Nephron progenitor cell (in vitro differentiated cells): ENCODE measurements at places on chromosomes 3 and 15.
A peak's percentile ranks its signal among the peaks of the same experiment; 100 is the strongest.

- H3K36me3 ChIP-seq: peaks cover 8% of the 10 kb centered on the region
- H3K4me3 ChIP-seq: no peak overlapping the region
- no peak for DNase-seq
- peaks cover 17% of the 10 kb centered on the region for H3K27me3 ChIP-seq
- no peak overlapping the region for H3K27ac ChIP-seq
- peaks cover 10% of the 10 kb centered on the region for H3K4me1 ChIP-seq
Observed at GRCh38 chr3:49181351-49181750, 10.0 kb downstream of the KLHDC8B start.

DNA sequence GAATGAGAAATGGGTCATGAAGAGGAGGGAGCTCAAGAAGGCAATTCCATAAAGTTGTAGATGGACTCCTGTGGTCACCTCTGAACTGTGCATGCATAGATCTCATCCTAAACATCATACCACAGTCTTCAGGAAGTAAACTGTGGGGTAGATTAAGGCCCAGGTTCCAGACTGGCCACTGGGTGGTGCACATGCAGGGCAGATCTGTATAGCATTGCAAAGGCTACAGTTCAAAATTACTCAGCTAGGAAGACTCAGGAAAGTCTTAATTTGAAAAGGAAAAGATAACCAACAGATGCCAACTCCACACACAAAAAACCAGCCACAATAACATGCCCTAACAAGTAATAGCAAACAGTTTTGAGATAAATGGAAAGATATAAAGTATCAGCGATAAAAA, 20.3 kb downstream of the KY start:
- H3K27me3 ChIP-seq: no peaks in the 10 kb centered on the region
- H3K4me1 ChIP-seq: no peaks in the 10 kb centered on the region
- H3K36me3 ChIP-seq: peaks cover 22% of the 10 kb centered on the region
- no peak overlapping the region for H3K4me3 ChIP-seq

DNA sequence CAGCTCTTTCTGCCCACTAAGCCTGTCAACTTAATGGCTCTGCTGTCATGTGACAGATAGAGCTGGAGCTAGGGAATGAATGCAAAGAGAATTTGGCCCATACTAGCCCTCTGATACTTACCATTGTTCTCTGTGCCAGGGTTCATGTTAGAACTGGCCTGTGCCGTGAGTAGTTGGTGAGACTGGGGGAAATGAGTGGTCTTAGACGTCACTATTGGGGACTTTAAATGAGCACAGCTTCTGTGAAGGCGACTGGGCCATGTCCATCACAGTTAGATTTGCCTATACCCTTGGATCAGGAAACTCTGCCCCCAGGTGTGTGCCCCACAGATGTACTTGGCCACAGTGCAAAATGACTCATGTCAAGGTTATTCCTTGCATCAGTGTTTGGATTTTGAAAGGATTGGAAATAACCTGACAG, 124.9 kb downstream of the PTPRG start:
- no peaks in the 10 kb centered on the region for H3K27me3 ChIP-seq
- DNase-seq: no peak
- H3K27ac ChIP-seq: peak overlapping the region; percentile 34
- H3K36me3 ChIP-seq: peaks cover 1% of the 10 kb centered on the region
- H3K4me3 ChIP-seq: no peak overlapping the region
- peaks cover 90% of the 10 kb centered on the region for H3K4me1 ChIP-seq

DNA sequence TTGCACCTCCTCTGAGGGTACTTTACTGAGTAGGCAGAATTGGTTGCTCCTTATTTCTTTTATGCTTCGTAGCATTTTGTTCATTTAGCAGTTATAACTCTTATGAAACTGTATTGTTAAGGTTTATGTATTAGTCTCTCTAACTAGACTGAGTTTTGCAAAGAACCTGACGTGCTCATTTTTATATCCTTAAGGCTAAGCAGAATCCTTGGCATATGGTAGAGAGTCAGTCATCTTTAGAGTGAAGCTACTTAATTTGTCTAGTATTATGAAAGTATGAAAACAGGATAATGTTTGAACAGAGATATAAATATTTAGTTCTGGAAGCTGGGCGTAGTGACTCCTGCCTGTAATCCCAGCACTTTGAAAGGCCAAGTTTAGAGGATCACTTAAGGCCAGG, 20.1 kb downstream of the CRYBG3 start:
- no peaks in the 10 kb centered on the region for H3K36me3 ChIP-seq
- DNase-seq: no peak
- H3K27ac ChIP-seq: no peak overlapping the region

- no peak overlapping the region for H3K4me3 ChIP-seq
- no peaks in the 10 kb centered on the region for H3K36me3 ChIP-seq
- H3K27me3 ChIP-seq: peaks cover 3% of the 10 kb centered on the region
- H3K4me1 ChIP-seq: peaks cover 19% of the 10 kb centered on the region
- no peak for DNase-seq
Observed at GRCh38 chr15:100781961-100782530, 97.6 kb upstream of the ALDH1A3 start.

- no peaks in the 10 kb centered on the region for H3K36me3 ChIP-seq
- no peak overlapping the region for H3K27ac ChIP-seq
- H3K4me3 ChIP-seq: no peak overlapping the region
- no peaks in the 10 kb centered on the region for H3K4me1 ChIP-seq
- peaks cover 49% of the 10 kb centered on the region for H3K27me3 ChIP-seq
- no peak for DNase-seq
Observed at GRCh38 chr3:140920029-140920428, 21.6 kb upstream of the SLC25A36 start.

DNA sequence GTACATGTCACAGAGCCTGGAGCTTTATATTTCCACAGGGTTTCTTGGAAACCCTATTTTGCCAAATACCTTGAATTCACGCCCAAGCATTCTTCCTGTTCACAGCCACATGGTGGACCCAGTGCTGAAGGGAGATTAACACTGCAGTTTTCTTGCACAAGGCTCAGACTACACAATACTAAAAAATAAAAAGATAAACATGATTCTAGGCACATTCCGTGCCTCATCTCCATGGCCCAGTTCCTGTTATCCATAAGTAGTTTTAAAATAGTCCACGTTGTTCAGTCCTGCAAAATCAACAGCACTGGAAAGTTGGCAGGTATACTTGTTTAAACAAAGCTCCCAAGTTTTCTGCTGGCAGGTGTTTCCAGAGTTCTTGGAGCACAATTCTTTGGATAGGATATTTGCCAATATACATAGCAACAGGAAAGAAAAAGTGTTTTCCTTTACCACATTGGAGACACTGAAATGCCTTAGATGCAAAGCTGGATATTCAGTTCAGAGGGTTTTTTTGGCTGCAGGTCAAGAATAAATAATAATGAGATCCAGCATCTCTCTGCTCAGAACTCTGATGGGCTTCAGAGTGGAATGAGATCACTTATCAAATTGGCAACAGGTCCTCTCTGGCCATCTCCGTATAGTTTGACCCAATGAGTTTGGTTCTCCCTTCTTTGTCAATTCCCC, 88.1 kb upstream of the TGFBR2 start:
- DNase-seq: no peak
- no peaks in the 10 kb centered on the region for H3K4me1 ChIP-seq
- H3K27me3 ChIP-seq: peaks cover 5% of the 10 kb centered on the region
- H3K36me3 ChIP-seq: no peaks in the 10 kb centered on the region
- no peak overlapping the region for H3K27ac ChIP-seq

GRCh38 chr3:186996356-186996755, 66.0 kb downstream of the ST6GAL1 start:
- H3K27ac ChIP-seq: no peak overlapping the region
- H3K36me3 ChIP-seq: peaks cover 44% of the 10 kb centered on the region
- H3K27me3 ChIP-seq: peaks cover 2% of the 10 kb centered on the region
- DNase-seq: no peak

DNA sequence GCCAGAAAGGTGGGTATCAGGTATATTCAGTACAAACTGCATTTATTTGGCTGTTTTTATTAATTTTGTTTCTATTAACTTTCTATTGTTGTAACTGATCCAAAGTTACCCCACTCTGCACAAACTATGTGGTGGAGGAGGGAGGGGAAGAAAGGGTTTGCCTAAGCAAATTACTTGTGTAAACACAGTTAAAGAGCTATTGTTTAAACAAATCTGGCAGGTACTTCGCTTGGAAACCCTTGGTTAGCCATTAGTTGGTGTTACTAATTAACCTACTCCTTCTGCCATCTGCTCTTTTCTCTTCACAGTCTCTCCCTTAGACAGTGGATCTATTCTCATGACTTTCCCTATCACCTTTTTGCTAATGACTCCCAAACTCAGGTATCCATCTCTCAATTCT, 328.4 kb upstream of the NECTIN3 start:
- H3K36me3 ChIP-seq: peaks cover 7% of the 10 kb centered on the region
- H3K27ac ChIP-seq: no peak overlapping the region
- no peaks in the 10 kb centered on the region for H3K27me3 ChIP-seq
- peaks cover 11% of the 10 kb centered on the region for H3K4me1 ChIP-seq
- DNase-seq: no peak

DNA sequence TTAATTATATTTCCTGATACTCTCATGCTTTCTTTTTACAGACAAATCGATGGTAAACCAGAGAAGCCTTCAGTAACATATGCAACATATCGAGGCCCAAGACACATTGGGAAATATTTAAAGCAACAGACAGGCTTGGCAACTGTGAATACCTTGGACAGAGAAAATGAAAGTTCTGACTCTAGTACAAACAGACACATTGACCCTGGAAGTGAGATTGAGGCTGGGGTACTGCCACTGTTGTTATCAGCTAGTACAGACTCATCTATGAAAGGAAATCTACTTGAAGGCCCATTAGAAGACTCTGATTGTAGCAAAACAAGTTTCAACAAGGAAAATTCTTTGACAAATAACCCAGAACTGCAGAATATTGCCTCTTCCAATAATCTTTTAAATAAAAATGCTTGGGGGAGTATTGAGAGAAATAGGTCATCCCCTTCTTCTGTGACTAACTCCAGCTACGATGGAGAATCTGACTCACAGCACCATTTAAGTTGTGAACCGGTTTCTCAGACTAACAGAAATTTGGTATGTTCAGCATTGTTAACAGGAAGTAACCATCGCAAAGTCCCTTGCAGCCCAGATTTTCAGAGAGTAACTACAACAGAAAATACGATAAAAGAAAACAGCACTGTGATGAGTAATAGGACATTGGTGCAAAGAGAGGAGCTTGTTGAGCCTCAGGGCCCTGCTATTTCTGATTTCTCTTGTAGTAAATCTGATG, 50.2 kb downstream of the CRYBG3 start:
- DNase-seq: no peak
- H3K27me3 ChIP-seq: peaks cover 4% of the 10 kb centered on the region
- no peaks in the 10 kb centered on the region for H3K4me1 ChIP-seq
- H3K27ac ChIP-seq: no peak overlapping the region
- no peak overlapping the region for H3K4me3 ChIP-seq
- peaks cover 20% of the 10 kb centered on the region for H3K36me3 ChIP-seq

GRCh38 chr15:42048821-42049200, 28.0 kb upstream of the PLA2G4E start:
- no peak overlapping the region for H3K4me3 ChIP-seq
- peaks cover 42% of the 10 kb centered on the region for H3K4me1 ChIP-seq
- H3K36me3 ChIP-seq: no peaks in the 10 kb centered on the region
- peaks cover 15% of the 10 kb centered on the region for H3K27me3 ChIP-seq

DNA sequence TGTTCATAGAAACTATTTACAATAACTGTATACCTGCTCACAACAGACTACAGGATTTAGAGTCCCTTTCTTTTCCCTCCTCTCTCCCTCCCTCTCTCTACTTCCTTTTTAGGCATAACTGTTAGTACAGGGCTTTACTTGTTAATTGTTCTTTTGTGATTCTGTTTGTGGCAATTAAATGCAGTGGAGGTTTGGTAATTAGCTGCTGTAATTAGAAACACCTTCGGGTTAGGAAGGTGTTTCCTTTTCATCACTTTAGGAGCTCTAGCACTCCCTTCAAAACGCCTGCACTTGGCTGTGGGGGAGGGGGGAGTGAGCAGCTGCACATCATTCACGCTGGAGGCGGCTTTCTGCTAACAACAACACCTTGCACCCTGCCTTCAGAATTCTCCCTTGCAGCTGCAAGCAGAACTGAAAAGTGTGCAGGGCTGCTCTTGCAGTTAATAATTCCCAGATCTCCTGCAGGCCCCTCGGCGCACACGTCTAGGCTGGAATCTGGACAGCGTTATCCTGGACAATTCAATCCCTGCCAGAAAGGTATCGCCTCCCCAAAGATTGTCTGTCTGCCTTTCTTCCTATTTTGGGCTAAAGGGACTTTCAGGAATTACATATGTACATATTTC, 242.6 kb upstream of the RGMA start:
- H3K4me3 ChIP-seq: peak overlapping the region; percentile 56
- H3K27me3 ChIP-seq: peaks cover 58% of the 10 kb centered on the region
- DNase-seq: peak; percentile 51
- H3K4me1 ChIP-seq: peaks cover 36% of the 10 kb centered on the region

DNA sequence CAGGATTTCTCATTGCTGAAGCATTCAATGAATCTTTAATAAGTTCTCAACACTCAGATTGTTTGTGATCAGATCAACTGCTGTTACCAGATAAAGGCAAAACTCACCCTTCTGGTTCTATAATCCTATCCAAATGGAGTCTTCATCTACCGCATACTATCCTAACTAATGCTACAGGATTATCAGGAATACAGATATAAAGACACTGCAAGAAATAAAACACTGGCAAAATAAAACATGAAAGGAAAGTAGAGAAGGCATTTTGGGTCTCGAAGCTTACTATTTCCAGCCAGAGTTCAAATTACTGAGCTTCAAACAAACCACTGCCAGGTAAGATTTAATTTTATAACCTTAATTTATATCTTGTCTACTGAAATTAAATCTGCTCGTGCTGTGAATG, 524 bp downstream of the CHRM5 start:
- no peak for DNase-seq
- H3K36me3 ChIP-seq: no peaks in the 10 kb centered on the region
- no peak overlapping the region for H3K27ac ChIP-seq
- peaks cover 20% of the 10 kb centered on the region for H3K4me1 ChIP-seq
- H3K4me3 ChIP-seq: no peak overlapping the region

DNA sequence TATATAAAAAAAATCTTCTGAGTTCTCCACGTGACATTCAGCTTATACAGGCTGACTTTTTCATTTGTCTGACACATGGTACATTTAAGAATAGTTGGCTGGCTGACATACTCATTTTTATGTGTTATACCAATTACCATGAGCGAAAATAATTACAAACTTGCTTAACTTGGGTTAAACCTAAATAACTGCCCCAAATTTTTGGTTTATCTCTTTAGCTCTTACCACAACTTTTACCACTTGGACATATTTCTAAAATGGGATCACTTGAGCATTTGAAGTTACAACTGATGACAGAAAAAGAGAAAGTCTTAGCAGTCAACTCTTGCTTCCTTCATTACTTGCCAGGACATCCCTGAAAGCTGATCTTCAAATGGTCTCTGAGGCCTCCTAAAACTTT, 618.1 kb downstream of the RBMS3 start:
- no peaks in the 10 kb centered on the region for H3K36me3 ChIP-seq
- no peak overlapping the region for H3K4me3 ChIP-seq
- H3K27ac ChIP-seq: no peak overlapping the region
- DNase-seq: no peak
- no peaks in the 10 kb centered on the region for H3K4me1 ChIP-seq

DNA sequence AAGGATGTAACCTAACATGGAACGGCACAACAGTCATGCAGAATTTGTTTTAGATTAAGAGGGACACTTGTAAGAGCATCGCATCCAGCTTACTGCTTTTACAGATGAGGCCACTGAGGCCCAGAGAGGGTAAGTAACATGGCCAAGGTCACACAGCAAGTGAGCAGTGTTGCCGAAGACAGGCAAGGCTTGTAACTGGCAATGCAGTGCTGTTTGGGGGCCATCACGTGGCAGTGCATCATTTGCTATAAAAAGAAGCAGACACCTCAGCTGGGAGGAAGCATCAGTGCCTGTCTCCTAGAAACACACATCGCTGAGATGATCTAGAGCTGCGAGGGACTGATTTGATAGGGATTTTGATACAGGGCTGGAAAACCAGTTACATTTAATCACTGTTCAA, 108.2 kb upstream of the PROK2 start:
- DNase-seq: no peak
- H3K27me3 ChIP-seq: peaks cover 31% of the 10 kb centered on the region
- H3K36me3 ChIP-seq: no peaks in the 10 kb centered on the region
- no peaks in the 10 kb centered on the region for H3K4me1 ChIP-seq
